Activated CD8-positive, alpha-beta memory T cell treated with anti-CD3 and anti-CD28 coated beads, Interleukin-2, amount 10 ng/mL, durations not matched to agents 7 days and 5 days (primary cell): ENCODE measurements at places on chromosomes 3 and 15. TPM values are rescaled to one million over a fixed set of nuclear protein-coding genes. Genes with fewer than 3 reads are reported as not detected.
A peak's percentile ranks its signal among the peaks of the same experiment; 100 is the strongest.

P2RY12 gene
- not detected for total RNA-seq

SEMA3B gene
- total RNA-seq, result 0.16 TPM

GMNC gene
- not detected for total RNA-seq

MED12L gene
- total RNA-seq, result 3.2 TPM

CCRL2 gene
- 11.9 TPM for total RNA-seq

KBTBD13 gene
- not detected for total RNA-seq

DNA sequence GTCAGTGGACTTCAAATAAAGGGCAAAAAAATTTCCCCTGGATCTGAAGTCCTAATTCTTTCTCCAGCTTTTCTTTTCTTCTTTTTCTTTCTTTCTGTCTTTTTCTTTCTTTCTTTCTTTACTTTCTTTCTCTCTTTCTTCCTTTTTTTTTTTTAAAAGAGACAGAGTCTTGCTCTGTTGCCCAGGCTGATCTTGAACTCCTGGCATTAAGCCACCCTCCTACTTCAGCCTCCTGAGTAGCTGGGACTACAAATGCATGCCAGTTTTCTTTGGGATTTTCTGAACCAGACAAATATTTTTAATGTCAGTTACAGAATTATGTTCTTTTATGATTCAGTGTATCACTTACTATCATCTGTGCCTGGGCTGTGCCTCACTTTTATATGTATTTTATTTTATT is 45.4 kb upstream of the CMTM8 start:
- no peak for DNase-seq
- H3K36me3 ChIP-seq, result no peaks in the 10 kb centered on the region
- H3K27me3 ChIP-seq, result peaks cover 18% of the 10 kb centered on the region
- H3K27ac ChIP-seq, result no peak overlapping the region

- no peak overlapping the region for H3K4me3 ChIP-seq
- H3K27me3 ChIP-seq, result peaks cover 4% of the 10 kb centered on the region
- no peaks in the 10 kb centered on the region for H3K36me3 ChIP-seq
Measured at GRCh38 chr3:24119321-24119751, 174.2 kb downstream of the NR1D2 start.

- peaks cover 5% of the 10 kb centered on the region for H3K27me3 ChIP-seq
- peak overlapping the region; percentile 92 for H3K27ac ChIP-seq
- peaks cover 36% of the 10 kb centered on the region for H3K4me1 ChIP-seq
- H3K4me3 ChIP-seq, result peak overlapping the region; percentile 88
- H3K36me3 ChIP-seq, result peaks cover 13% of the 10 kb centered on the region
Measured at GRCh38 chr3:179324270-179324754, 1.5 kb downstream of the ZNF639 start.

DNA sequence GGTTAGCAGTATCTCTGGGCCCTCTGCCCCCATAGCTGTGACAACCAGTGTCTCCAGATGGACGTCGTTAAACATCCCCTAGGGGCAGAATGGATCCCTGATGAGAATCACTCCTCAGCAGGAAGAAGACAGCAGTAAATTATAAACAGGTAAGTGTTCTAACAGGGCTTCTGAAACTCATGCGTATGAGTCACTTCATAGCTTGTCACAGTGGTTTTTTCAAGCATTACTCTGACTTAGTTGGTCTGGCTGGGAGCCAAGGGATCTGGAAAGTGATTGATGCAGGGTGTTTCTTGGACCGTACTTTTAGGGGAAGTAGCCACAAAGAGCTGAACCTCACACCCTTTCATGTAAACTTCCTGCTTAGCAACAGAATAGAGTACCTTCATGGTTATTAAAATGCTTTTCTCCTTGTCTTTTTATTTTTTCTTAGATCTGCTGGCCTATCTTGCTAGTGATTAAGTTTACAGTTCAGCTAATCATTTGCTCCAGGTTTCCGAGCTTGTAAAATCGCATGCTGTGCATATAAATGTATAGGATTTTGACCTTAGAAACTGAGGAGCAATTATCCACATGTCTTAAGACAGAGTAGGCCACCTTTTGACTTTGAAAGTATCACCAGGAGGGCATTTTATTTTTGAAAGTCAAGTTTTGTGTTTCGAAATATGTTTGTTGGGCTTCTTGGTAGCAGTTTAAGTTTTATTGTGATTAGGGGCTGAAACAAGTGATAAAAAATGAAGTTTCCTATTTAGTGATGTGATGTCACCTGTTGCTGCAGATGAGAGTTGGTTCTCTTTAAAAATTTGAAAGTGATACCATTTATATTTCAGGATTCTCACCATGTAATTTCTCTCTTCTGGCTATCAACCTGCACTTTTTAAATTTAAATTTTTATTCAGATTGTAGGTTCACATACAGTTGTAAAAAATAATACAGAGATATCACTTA is 333.9 kb downstream of the PTPRG start:
- peaks cover 7% of the 10 kb centered on the region for H3K4me1 ChIP-seq
- no peaks in the 10 kb centered on the region for H3K27me3 ChIP-seq
- no peaks in the 10 kb centered on the region for H3K36me3 ChIP-seq
- peak; percentile 45 for DNase-seq
- H3K4me3 ChIP-seq, result no peak overlapping the region

- peaks cover 8% of the 10 kb centered on the region for H3K4me1 ChIP-seq
- no peaks in the 10 kb centered on the region for H3K36me3 ChIP-seq
- H3K4me3 ChIP-seq, result no peak overlapping the region
- no peak for DNase-seq
Measured at GRCh38 chr15:28786521-28786920, 61.9 kb downstream of the GOLGA6L7 start.

- no peaks in the 10 kb centered on the region for H3K4me1 ChIP-seq
- H3K27me3 ChIP-seq, result peaks cover 31% of the 10 kb centered on the region
- no peak for DNase-seq
- no peaks in the 10 kb centered on the region for H3K36me3 ChIP-seq
- H3K27ac ChIP-seq, result no peak overlapping the region
Measured at GRCh38 chr3:115577000-115577399, 46.3 kb upstream of the GAP43 start.

- H3K36me3 ChIP-seq, result no peaks in the 10 kb centered on the region
- H3K4me3 ChIP-seq, result no peak within 1 kb of the TSS
- H3K27me3 ChIP-seq, result peaks cover 38% of the 10 kb centered on the region
- H3K27ac ChIP-seq, result no peak within 1 kb of the TSS
- H3K4me1 ChIP-seq, result peaks cover 4% of the 10 kb centered on the region
Measured at GRCh38 chr15:48191574-48192225, at the start of gene CTXN2. Gene CTXN2 (plus strand): TSS chr15:48191665. CDS start chr15:48201301, 9,636 bp downstream.

- no peaks in the 10 kb centered on the region for H3K4me1 ChIP-seq
- H3K4me3 ChIP-seq, result no peak overlapping the region
- H3K36me3 ChIP-seq, result peaks cover 3% of the 10 kb centered on the region
- DNase-seq, result no peak
Measured at GRCh38 chr3:47347217-47347801, 33.5 kb upstream of the PTPN23 start.

- peaks cover 35% of the 10 kb centered on the region for H3K4me1 ChIP-seq
- DNase-seq, result peak; percentile 46
- peak overlapping the region; percentile 22 for H3K27ac ChIP-seq
- H3K4me3 ChIP-seq, result peak overlapping the region; percentile 40
Measured at GRCh38 chr15:92069308-92070250, 216.1 kb downstream of the SLCO3A1 start.

- no peak overlapping the region for H3K27ac ChIP-seq
- no peak for DNase-seq
- H3K36me3 ChIP-seq, result no peaks in the 10 kb centered on the region
- no peaks in the 10 kb centered on the region for H3K27me3 ChIP-seq
Measured at GRCh38 chr3:20307383-20307782, 121.4 kb upstream of the SGO1 start.

GRCh38 chr15:77599357-77599756 is 33.4 kb downstream of the LINGO1 start:
- no peaks in the 10 kb centered on the region for H3K4me1 ChIP-seq
- H3K36me3 ChIP-seq, result no peaks in the 10 kb centered on the region
- no peak overlapping the region for H3K27ac ChIP-seq
- DNase-seq, result no peak

GRCh38 chr3:183210862-183211341 is 42.2 kb upstream of the B3GNT5 start:
- peaks cover 32% of the 10 kb centered on the region for H3K36me3 ChIP-seq
- no peaks in the 10 kb centered on the region for H3K27me3 ChIP-seq
- H3K27ac ChIP-seq, result peak overlapping the region; percentile 39
- no peak overlapping the region for H3K4me3 ChIP-seq

DNA sequence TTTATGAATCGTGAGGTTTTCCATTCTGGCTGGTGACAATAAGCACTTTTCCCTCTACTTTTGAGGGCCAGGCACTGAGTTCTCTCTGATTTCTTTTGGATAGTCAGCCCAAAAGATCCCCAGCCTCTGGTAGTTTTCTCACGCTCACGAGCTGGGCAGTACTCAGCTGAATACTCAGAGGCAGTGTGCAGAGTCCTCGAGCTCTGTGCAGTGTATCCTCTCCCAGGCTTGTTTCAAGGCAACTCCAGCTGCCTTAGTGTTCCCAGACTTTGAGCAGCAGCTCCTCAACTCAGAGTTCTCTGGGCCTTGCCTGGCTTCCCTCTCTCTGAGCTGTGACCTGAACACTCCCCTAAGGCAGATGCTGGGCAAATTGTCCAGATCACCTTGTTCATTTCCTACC is 59.1 kb upstream of the IQSEC1 start:
- peaks cover 36% of the 10 kb centered on the region for H3K27me3 ChIP-seq
- H3K4me1 ChIP-seq, result no peaks in the 10 kb centered on the region
- H3K4me3 ChIP-seq, result no peak overlapping the region
- DNase-seq, result no peak
- H3K27ac ChIP-seq, result no peak overlapping the region
- no peaks in the 10 kb centered on the region for H3K36me3 ChIP-seq

- no peak overlapping the region for H3K4me3 ChIP-seq
- peaks cover 8% of the 10 kb centered on the region for H3K4me1 ChIP-seq
- H3K27ac ChIP-seq, result no peak overlapping the region
- no peaks in the 10 kb centered on the region for H3K36me3 ChIP-seq
Measured at GRCh38 chr15:33150971-33151370, 43.5 kb downstream of the FMN1 start.

DNA sequence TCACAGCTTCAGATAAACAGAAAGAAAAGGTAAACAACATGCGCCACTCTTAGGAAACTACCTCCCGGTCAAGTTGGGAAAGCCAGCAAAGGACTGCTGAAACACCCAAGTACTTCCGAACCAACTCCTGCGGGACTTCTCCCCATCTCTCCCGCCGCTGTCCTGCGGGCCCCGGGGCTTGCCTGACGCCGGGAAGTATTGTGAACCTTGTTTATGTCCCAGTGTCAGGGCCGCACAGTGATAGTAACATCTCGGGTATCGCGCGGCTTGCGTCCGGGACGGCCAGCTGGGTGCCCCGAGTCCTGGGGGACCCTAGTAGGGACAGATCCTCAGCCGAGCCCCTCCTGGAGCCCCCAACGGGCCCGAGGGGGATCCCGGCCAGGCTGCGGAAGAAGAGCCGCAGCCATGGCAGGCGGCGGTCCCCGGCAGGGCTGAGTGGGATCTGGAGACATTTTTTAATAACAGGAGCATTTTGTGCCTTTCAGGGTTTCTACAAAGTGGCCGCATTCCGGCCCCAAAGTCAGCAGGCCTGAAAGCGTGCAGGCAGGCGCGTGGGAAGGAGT is 756 bp downstream of the CLPX start:
- peak; percentile 72 for DNase-seq
- H3K27me3 ChIP-seq, result no peaks in the 10 kb centered on the region
- peaks cover 7% of the 10 kb centered on the region for H3K36me3 ChIP-seq
- H3K4me1 ChIP-seq, result peaks cover 25% of the 10 kb centered on the region

- H3K4me3 ChIP-seq, result no peak overlapping the region
- no peak overlapping the region for H3K27ac ChIP-seq
- H3K4me1 ChIP-seq, result peaks cover 3% of the 10 kb centered on the region
- H3K27me3 ChIP-seq, result no peaks in the 10 kb centered on the region
- peaks cover 5% of the 10 kb centered on the region for H3K36me3 ChIP-seq
- DNase-seq, result no peak
Measured at GRCh38 chr15:89875741-89876140, 18.1 kb downstream of the AP3S2 start.

DNA sequence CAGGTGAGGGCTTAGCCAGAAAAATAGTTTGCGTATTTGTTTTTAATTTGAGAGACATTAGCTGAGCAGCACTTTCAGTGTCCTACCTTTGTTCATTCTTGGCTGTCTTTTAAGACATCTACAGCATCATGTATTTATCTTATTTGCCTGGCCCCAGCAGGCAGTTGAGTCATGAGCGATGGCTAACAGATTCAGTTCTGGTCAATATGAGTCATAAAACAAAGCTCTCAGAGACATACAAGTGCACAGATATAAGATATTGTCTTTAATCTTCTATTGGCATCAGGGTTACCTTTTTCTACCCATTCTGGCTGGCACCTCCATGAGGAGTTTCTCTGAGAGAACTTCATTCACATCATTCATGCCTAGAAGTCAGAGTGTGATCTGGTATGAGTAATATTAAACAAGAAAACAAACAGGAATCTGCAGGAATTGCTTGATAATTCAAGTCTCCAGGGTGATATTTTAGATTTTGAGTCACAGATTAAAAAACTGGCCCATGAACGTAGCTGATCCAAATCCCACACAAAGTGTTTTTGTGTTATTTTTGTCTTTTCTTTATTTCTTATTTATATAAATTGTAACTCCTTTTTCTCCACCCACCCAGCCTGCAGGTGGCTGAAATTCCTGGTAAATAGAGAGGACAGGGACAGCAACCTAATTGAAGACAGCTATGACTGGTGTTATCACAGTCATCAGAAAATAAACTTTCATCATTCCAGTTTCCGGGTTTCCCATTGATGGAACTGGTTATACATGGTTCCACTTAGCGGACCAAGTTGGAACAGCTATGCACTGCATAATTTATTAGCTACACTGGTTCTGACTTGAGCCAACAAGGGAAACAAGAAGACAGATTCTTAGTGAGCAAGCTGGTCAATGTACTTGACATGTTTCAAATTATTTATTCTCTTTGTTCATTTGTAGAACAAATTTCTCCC is 47.3 kb downstream of the PLSCR2 start:
- H3K36me3 ChIP-seq, result no peaks in the 10 kb centered on the region
- no peak overlapping the region for H3K27ac ChIP-seq
- no peaks in the 10 kb centered on the region for H3K4me1 ChIP-seq
- peaks cover 16% of the 10 kb centered on the region for H3K27me3 ChIP-seq

GRCh38 chr3:36906504-36907149 is 38.2 kb downstream of the TRANK1 start:
- no peak for DNase-seq
- H3K4me3 ChIP-seq, result peak overlapping the region; percentile 87
- peak overlapping the region; percentile 74 for H3K27ac ChIP-seq
- no peaks in the 10 kb centered on the region for H3K27me3 ChIP-seq
- peaks cover 57% of the 10 kb centered on the region for H3K4me1 ChIP-seq

GRCh38 chr3:193335031-193335430 is 43.5 kb downstream of the ATP13A5 start:
- no peak for DNase-seq
- no peak overlapping the region for H3K4me3 ChIP-seq
- H3K4me1 ChIP-seq, result no peaks in the 10 kb centered on the region
- no peak overlapping the region for H3K27ac ChIP-seq

DNA sequence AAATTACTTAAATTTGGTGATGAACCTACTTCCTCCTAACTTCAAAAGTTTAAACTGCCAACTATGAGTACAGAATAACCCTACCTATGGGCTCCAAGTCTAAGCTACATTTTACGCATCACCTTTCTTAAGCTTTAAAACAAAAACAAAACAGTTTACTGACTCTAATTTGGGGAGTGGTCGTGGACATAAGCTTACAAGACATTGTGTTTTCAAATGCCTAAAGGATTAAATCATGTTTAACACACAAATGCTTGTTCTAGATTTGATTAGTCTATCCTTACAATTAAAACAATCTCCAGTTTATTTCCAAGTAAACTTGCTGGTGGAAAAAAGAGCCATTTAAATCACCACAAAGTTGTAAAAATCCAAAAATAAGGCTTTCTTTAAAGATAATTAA is 62.2 kb downstream of the UACA start:
- H3K36me3 ChIP-seq, result no peaks in the 10 kb centered on the region
- no peaks in the 10 kb centered on the region for H3K4me1 ChIP-seq
- H3K4me3 ChIP-seq, result no peak overlapping the region
- no peak for DNase-seq
- H3K27me3 ChIP-seq, result peaks cover 53% of the 10 kb centered on the region
- no peak overlapping the region for H3K27ac ChIP-seq

- H3K27me3 ChIP-seq, result peaks cover 10% of the 10 kb centered on the region
- no peak overlapping the region for H3K4me3 ChIP-seq
- no peaks in the 10 kb centered on the region for H3K36me3 ChIP-seq
- peak; percentile 62 for DNase-seq
Measured at GRCh38 chr3:120418866-120419490, 31.8 kb downstream of the FSTL1 start.
